ENCODE measurements at places on chromosomes 1 and 21.

DNA sequence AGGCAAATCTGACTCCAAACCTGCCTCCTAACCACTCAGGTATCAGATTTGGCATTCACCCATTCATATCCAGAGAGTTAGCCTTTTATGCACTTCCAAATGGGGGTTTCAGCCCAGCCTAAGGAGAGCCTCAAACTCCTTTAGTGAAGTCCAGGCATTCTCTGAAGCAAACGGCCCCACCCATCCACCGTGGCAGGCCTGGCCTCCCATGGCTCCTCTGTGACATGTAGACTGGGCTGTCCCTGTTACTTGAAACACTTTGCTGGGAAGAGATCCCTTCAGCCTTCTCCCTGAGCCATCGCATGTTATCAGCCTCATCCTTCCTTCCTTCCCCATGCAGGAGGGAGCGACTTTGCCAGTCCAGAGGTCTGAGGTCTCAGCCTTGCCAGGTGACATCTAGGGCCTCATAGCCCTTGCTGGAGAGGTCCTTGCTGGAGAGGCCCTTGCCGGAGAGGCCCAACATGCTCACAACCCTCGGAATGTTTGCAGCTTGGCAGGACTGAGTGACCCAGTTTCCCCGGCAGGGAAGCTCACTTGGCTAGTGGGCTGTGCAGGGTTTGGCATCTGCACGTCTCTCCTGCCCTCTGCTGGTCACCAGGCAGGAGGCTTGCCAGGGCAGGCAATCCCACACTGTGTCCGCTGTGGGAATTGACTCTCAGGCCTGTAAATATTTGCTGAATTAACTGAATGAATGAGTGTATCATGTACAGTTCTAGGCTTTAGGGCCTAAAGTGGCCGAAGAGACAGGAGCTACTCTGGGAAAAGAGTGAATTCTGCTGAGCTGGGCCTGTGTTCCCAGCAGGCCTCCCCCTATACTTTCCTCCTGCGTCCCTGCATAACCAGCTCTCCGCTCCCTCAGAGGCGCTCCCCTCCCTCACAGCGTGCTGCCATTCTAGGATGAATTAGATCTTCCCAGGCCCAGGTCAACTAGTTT is 26.7 kb upstream of the RBM15 start:
- DNase-seq, result peak; percentile 56

DNA sequence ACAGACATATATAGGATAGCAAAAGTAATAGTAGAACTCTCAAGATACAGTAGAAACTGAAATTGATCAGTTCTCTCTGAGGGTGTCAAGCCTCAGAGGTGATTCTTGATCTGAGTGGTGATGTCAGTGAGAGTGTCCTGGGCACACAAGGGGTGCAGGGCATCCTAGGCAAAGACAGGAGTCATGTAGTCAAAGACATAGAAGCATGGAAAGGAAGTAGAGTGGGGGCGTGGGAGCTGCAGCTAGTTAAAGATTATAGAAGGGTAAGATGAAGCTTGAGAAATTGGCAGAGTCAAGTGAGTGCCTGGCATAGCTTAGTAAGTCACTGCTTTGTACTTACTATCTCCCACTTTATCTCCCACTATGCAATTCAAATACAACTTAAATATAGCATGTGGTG is 22.8 kb downstream of the CDC7 start:
- no peak for DNase-seq

DNA sequence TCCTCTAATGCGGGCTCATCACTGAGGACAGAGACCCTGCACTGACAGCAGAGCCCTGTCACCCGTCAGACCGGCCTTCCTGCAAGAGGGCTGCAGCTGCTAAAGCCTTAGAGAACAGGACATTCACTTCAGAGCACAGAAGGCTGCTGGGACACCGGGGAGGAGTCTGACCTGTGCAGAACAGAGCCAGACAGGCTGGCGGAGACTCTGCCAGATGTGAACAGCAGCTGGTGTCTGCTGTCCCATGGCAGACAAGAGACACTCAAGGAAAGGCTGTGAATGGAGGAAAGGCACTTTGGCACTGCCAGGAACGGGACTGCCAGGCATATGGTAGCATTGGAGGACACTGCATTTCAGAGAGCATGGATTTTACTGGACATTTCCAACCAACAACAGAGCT is 21.4 kb downstream of the MRAP start:
- DNase-seq, result no peak

DNA sequence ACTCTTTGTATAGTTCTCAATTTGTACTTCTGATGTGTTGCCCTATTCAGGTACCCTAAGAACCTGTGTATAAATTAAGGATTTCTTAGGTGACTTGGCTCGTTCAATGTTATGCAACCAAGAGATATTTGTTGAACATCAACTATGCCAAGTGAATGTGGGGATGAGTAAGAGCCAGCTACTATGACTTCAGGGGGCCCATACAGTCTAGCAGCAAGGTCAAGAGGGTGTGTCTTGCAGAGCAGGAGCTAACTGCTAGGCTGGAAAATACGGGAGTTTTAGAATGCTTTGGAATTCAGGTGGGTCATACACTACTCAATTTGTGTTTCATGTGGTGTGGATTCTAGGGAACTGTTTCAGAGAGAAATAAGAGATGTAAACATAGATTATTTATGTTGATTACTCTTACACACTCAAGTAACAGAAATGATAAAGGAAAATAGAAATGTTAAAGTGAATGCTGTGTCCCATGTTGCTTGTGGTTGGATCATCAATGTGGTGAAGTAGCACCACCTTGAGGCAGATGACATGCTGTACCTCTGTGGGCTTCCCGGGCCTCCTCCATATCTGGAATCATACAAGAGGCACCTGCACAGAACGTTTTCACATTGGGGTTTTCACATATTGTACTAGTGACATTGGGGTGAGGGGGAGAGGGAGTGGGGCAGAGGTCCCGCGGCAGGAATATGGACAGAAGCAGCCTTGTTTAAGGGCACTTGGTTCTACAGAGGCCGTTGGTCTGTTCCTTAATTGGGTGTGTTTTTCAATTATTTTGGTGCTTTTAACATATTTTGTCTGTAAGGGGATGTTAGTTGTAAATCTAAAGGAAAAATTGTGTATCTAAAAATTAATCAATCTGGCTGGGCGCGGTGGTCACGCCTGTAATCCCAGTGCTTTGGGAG is 12.4 kb downstream of the ARPC5 start:
- no peak for DNase-seq

DNA sequence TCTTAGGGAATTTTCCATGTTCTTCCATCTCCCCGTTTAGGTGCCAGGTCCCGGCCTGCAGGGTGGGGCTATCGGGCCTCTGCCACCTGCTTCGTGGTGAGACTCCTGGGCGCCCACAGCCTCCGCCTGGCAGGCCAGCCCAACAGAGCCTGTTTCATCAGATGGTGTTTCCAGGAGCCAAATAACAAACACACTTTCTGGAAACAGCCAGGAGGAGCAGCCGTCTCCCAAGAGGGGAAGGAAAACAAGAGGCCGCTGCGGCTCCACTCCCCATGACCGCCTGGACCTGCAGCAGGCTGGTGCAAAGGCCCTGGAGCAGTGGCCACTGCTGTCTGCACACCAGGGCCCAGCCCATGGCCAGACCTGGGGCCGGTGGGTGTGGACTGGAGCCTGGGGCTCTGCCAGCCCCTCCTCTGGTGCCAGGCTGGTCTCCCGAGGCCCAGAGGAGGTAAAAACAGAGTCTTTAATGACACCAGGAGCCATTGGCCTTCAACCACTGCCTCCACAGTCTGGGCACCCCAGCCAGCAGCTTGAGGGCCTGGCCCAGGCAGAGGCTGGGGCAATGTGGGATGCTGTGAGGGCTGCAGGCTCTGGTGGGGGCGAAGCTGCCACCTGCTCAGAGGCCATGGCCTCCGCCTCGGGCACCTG is 55.0 kb downstream of the SLX9 start:
- DNase-seq, result no peak

DNA sequence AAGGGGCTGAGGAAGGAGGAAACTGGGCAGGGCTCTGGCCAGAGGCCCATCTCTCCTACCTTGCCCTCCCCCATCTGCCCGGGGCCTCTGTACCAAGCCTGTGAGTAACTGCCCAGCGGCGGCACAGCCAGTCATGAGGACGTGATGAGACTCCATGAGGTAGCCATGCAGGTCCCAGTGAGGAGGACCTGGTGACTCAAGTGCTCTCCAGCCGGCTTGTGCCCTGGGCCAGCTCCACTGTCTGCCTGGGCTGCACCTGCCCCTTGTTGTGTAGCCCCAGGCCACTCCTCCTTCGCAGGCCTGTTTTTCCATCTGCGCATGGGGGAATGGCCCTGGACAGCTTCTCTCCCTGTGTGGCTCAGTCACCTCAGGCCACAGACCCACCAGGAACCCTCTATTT is 42.0 kb upstream of the PADI1 start:
- no peak for DNase-seq

DNA sequence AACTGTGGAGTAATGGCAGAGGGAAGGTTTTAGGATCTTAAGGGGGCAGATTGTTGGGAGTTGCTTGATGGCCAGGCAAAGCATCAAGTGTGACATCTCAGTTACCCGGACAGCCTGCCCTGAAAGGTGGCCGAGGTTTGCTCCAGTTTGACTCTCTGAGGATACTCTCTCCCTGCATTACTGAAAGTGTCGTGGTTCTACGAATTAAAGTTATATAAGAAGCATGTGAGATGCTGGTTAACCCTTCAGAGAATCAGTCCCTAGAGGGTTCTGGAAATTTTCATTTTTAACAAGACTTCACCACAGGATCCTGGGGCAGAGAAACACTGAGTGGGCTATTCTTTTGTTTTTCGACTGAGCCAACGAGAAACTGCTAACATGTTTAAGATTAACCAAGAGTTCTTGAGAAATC is 689 bp upstream of the ZNF644 start:
- DNase-seq, result no peak

GRCh38 chr1:94322696-94323095 is 85.3 kb upstream of the ARHGAP29 start:
- DNase-seq, result no peak

GRCh38 chr1:106523497-106523896 is 533.0 kb upstream of the PRMT6 start:
- no peak for DNase-seq

GRCh38 chr1:26541431-26541815 is 11.9 kb downstream of the RPS6KA1 start:
- no peak for DNase-seq

DNA sequence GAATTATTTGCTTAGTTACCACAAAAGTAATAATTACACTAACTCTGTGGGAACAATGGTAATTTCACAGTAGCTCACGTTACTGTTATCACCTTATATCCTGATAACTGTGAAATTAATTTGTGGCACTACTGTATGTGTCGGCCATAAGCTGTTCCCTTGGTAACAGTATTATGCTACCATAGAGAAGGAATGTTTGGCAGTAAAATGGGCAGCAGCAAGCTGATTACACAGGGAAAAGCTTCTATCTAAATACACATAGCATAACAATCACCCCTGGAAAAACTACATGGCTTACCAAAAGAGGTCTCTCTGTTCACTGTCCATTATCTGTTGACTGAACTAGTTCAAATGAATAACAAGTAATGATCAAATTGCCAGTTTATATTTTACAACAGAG is 124.1 kb downstream of the DPYD start:
- DNase-seq, result no peak

DNA sequence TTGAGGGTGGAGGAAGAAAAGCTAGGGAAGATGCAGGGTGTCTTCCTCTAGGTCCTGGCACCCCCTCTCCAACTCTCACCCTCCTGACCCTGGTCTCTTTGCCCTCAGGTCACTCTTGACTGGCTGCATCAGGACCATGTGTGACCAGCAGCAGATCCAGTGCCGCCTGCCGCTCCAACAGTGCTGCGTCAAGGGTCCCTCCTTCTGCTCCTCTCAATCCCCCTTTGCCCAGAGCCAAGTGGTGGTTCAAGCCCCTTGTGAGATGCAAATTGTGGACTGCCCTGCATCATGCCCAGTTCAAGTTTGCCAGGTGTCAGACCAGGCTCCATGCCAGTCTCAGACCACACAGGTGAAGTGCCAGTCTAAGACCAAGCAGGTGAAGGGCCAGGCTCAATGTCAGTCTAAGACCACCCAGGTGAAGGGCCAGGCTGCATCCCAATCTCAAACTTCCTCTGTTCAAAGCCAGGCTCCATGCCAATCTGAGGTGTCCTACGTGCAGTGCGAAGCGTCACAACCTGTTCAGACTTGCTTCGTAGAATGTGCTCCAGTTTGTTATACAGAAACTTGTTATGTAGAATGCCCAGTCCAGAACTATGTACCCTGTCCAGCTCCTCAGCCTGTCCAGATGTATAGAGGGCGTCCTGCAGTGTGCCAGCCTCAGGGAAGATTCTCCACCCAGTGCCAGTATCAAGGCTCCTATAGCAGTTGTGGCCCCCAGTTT is 1.8 kb downstream of the KPRP start:
- DNase-seq, result no peak

- DNase-seq, result no peak
These were observed 8.9 kb upstream of the LEFTY1 start for GRCh38 chr1:225897595-225898514.

GRCh38 chr1:167774710-167775109 is 52.9 kb downstream of the MPZL1 start:
- DNase-seq, result no peak
